ENCODE measurements at places on chromosomes 3 and 15.

GRCh38 chr3:188589071-188589470 is 435.1 kb downstream of the LPP start:
- DNase-seq: no peak

GRCh38 chr3:151477591-151478334 is 16.9 kb upstream of the IGSF10 start:
- DNase-seq: no peak

DNA sequence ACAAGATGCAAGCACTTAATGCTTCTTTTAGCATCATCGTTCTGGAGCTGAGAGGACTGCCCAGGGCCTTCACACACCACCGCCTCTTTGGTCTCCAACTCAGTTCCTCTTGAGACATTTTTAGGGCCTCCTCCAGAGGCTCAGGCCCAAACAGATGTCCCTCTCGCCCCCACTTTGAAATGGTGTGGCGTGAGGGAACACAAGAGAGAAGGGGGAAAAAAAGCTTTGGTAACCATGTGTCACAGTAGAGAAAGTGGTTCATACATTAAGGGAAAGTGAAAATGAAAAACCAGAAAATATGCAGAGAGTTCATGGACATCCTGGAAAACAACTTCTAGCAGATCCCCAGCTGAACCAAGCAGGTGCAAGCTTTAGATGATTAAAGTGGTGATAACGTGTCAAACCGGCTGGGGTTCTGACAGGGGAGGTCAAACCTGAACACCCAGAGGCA is 33.1 kb upstream of the FOXP1 start:
- no peak for DNase-seq

DNA sequence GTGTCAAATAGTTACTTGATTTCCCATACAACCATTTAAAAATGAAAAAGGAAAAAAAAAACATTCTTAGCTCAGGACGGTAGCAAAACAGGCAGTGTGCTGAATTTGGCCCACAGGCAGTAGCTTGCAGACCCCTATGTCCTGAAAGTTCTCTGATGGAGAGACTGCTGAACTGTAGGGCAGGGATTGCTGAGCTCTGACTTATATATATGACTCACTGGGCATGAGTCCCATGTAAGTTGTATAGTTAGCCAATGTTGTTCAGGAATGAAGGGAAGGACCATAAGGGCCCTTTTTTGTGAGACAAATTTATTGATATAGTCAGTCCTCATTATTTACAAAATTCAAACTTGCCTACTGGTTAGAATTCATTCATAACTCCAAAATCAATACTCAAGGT is 36.9 kb upstream of the FRMD4B start:
- DNase-seq: no peak

DNA sequence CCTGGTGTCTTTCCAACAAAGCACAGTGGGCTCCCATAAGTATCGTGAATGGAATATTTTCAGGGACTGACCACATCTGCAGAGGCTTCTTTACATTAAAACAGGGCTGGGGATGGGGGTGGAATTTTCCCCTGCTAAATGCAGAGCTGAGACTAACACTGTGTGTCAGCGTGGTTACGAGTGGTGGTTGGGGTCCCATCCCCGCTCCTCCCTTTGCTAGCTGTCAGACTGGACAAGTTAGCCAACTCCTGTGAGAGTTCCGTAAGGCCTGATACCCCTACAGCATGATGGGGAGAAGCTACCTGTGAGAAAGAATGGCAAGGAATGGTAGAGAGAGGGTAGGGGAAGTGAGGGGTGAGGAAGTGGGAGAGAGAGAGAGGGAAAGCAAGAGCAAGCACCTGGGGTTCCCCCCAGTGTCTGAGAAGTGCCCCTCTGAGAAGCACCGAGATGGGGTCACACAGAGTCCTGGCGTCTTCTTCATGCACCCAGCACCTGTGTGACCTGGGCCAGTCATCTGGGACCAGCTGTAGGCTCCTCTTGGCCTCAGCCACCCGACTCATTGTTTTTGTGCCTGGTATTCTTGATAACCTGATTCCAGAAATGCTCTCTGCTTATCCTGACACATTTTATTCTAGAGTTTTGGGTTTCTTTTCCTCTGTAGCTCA is 395.8 kb downstream of the CACNA2D3 start:
- no peak for DNase-seq

DNA sequence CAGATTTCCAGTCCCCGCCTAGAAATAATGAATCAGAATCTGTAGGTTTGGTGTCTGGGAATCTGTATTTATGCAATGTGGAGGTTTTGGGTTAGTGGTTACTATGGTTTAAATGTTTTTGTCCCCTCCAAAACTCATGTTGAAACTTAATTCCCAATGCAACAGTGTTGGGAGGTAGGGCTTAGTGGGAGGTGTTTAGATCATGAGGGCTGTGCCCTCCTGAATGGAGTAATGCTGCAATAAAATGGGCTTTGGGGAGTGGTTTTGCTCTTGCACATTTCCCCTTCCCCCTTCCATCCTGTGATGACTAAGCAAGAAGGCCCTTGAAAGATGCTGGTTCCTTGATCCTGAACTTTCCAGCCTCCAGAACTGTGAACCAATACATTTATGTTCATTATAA is 9.2 kb upstream of the RFC4 start:
- no peak for DNase-seq

DNA sequence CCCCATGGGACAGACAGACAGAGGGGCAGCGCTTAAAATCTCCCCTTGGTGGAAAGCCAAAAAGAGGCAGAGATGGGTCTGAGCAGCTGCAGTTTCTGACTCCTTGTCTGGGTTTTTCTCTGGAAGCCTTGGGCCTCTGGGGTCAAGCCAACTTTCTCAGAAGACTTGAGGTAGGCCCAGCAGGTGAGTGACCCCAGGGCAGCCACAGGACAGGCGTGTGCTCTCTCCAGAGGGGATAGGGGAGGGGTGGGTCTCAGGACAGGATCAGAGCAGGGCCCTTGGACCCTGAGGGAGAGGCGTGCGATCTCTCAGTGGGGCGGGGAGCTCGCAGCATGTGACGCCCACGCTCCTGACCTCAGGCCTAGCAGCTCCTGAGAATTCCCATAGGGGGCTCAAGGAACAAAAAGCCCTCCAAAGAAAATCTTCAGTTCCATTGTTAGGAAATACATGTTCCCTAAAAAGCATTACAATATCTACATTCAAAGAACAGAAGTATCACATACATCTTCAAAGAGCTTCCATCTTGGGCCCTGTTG is 34.6 kb upstream of the DUSP7 start:
- no peak for DNase-seq

- no peak for DNase-seq
Measured at GRCh38 chr3:19432669-19433068, 284.4 kb downstream of the KCNH8 start.

DNA sequence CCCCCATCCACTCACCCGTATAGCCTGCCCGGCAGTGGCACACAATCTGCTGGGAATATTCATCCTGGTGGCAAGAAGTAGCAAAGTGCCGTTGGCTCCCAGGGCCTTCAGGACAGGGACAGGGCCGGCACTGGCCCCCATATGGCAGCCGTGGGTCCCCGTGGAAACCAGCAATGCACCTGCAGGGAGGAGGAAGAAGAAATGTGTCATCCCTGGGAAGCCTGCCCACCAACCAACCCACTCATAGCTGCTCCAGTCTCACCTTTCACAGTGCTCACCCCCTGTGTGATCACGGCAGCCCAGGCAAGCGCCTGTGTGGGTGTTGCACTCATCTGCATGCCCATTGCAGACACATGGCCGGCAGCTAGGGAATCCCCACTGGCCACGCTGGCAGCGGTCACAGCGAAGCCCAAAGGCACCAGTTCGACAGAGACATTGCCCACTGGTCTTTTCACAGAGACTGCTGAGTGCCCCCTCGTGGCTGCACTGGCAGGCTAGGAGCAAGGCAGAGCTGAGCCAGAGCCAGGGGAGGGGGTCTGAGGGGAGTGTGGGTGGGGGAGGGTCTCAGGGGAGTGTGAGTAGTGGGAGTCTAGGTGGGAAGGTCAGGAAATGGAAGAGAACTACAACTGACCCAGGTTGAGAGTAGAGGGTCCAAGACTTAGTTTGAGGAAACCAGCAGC is 4.5 kb upstream of the USP19 start:
- DNase-seq: no peak

DNA sequence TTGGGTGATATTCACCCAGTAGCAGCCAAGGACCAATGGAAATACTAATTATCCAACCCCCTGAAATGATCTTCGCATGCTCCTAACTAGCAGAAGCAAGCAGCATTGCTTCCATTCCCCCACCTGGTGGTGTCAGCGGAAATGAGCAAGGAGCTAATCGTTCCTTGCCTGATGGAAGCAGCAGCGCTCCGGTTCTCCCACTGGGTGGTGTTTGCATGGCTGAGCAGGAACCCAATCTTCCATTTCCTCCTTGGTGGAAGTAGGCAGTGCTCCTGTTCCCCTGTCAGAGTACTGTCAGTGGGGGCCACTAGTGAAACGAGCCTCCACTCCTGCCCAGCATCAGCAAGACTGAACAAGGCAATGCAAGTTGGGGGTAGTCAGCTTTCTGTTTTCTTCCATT is 311.5 kb downstream of the CACNA2D3 start:
- no peak for DNase-seq

DNA sequence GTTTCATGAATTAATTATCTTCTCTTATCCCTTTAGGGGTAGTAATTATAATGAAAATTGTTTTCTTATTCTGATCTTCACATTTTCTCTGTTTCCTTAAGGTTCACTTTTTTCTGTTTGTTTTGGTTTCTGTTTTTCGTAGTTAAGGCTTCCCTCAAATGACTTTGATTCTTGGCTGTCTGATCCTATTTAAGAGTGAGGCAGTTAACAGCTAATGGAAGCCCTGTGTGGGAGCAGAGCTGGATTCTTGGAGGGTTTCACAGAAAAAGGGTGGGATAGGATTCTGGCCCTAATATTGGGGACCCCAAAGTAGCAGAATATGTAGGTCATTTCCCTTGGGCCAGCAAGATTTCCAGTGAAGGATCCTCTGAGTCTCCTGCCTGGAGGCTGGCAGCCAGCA is 6.8 kb upstream of the AMOTL2 start:
- no peak for DNase-seq

- DNase-seq: no peak
Measured at GRCh38 chr15:85620690-85621049, 174.1 kb downstream of the KLHL25 start.
